Fibroblast of skin of abdomen (primary cell): ENCODE measurements at places on chromosomes 1 and 21.

DNA sequence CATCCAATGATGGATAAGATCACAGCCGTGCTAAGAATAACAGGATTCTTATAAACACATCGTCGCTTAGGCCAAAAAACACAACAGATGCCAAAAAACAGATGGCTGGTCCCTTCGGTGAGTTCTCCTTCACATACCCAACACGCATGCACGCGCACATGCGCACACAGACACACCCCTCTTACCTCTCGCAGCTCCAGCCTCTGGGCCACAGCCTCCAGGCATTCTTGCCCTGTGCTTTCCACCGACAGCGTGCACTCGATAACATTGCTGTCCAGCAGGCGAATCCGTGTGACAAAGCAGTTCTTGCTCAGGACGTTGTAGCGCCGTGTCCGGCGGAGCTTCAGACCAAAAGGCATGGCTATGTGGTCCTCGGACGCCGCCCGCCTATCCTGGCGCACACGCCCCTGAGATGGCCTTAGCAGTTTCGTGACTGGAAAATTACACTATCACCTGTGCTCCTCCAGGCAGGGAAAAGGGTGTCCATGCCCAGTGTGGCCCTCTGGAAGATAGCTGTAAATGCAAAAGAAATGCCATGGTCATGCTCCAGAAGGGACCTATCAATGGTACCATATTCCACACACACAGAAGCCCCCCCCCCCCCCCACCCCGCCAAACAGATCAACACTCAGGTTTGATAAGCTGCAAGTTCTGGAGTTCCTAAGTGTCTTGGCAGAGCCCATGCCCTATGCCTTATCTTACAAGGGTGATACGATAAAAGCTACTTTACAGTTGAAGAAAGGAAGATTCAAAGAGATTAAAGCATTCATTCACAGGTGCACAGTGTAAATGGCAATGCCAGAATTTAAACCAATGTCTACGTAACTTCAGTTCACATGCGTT lies 86.7 kb downstream of the PTPN14 start:
- DNase-seq, result no peak

DNA sequence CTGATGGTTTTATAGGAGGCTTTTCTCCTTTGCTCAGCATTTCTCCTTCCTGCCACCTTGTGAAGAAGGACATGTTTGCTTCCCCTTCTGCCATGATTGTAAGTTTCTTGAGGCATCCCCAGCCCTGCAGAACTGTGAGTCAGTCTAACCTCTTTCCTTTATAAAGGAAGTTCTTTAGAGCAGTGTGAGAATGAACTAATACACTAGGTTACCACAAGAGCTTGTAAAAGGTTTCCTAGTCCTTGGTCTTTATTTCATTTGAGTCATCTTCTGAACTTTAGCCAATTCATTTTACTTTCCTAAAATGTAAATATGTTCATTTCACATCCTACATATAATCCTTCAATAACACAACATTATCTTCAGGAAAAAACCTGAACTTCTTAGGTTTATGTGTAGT lies 365.3 kb downstream of the HHIPL2 start:
- DNase-seq, result peak; percentile 25

DNA sequence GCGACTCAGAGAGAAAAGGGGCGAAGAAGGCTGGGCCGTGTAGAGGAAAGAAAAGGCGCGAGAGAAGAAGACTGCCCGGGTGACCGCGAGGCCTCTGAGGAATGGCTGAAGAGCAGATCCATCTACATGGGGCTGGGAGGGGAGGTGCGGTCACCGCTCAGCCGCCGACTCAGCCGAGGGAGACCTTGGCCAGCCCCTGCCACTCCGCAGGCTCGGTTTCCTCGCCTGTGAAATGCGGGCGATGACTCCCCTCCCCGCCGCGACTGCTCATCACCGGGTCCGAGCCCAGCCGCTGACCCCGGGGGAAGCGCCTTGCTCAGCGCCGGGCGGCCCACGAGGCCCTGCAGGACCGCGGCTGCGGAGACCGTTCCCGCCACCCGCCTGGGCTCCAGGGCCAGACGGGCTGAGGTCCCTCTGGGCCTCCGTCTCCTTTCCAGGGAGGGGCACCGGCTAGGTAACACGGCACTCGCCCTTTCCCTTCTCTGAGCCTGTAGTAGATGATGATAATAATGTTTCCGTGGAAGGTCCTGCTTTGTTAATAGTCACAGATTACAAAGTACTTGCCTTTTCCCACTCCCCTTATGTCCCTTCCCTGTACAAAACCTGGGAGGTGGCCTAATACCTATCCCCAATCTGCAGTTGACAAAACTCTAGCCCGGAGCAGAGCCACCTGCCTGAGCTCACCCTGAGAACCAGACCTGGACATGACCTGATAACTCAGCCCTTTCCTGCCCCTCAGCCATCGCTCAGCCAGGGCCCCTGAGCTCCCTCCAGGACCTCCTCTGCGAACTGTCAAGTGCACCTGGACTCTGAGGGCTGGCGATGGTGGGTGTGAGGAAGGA lies 1.6 kb upstream of the BSND start:
- peak; percentile 6 for DNase-seq

DNA sequence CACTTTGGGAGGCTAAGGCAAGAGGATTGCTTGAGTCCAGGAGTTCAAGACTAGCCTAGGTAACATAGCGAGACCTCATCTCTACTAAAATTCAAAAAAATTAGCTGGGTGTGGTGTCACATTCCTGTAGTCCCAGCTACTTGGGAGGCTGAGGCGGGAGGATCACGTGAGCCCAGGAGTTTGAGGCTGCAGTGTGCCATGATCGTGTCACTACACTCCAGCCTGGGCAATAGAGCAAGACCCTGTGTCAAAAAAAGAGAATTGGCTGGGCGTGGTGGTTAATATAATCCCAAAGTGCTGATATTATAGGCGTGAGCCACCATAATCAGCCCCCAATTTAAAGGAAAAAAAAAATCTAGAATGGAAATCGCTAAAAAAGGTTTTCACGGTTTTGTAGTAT lies 7.0 kb downstream of the MACO1 start:
- no peak for DNase-seq

GRCh38 chr1:6459850-6460265 lies 6.1 kb downstream of the TNFRSF25 start:
- no peak for DNase-seq

DNA sequence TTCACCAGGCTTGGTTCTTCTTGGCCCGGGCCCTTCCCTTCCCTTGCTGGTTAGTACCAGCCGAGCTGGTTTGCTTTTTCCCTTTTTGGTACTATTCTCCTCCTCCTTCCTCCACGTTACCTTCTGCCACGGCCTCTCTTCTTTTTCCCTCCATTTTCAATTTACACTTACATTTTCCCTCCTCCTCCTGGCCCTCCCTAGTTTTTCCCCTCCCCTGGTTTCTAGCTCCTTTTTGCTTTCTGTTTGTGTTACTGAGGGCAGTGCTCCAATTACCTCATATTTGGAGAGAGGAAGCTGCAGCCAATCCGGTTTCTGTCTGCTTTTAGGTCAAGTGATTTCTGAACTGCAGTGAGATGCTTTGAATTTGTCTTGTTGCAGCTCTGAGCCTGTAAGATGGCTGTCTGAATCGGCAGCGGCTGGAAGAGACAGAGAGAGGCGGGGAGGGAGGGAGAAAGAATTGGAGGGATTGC lies 63.7 kb downstream of the MACF1 start:
- DNase-seq, result peak; percentile 82

DNA sequence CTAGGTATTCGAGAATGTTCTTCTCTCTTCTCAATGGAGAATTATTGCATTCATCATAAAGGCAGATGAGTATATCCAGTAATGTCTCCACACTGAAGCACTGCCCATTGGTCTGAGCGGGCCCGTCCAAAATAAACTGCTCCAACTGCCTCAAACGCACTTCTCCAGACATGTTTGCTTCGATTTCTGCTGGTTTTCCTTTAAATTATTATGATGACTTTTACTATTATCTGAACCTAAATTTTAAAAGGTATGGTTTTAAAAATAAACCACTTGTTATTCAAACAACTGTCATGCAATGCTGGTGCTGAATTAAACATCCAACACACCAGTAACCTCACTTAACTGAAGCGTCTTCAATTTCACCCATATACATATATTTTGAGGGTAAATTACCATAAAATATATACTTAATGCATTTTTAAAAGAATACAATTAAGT lies 1.3 kb downstream of the CDC42BPA start:
- no peak for DNase-seq
